Activated CD4-positive, alpha-beta T cell treated with anti-CD3 and anti-CD28 coated beads for 36 hours (primary cell): ENCODE measurements at places on chromosomes 3 and 15. TPM values are rescaled to one million over a fixed set of nuclear protein-coding genes. Genes with fewer than 3 reads are reported as not detected.

GRCh38 chr15:68812069-68812468 is 8.6 kb downstream of the ANP32A start:
- DNase-seq: no peak
- H3K4me3 ChIP-seq: no peak overlapping the region
- H3K36me3 ChIP-seq: peaks cover 40% of the 10 kb centered on the region

- no peaks in the 10 kb centered on the region for H3K36me3 ChIP-seq
- H3K4me3 ChIP-seq: no peak overlapping the region
- no peak for DNase-seq
- H3K27ac ChIP-seq: no peak overlapping the region
Measured at GRCh38 chr15:29689287-29689986, 132.8 kb downstream of the TJP1 start.

GRCh38 chr3:11461226-11461625 is 182.5 kb downstream of the VGLL4 start:
- H3K27me3 ChIP-seq: no peaks in the 10 kb centered on the region
- no peak overlapping the region for H3K27ac ChIP-seq
- H3K36me3 ChIP-seq: peaks cover 3% of the 10 kb centered on the region
- H3K4me1 ChIP-seq: no peaks in the 10 kb centered on the region

- H3K4me1 ChIP-seq: peaks cover 40% of the 10 kb centered on the region
- no peak within 1 kb of the TSS for H3K27ac ChIP-seq
- DNase-seq: no peak
- H3K27me3 ChIP-seq: peaks cover 29% of the 10 kb centered on the region
Measured at GRCh38 chr3:45885979-45886705, at the start of gene CCR9. Gene CCR9 (plus strand): TSS chr3:45886543. CDS start chr3:45894934, 8,391 bp downstream.

- H3K4me3 ChIP-seq: no peak overlapping the region
- no peaks in the 10 kb centered on the region for H3K4me1 ChIP-seq
- no peak overlapping the region for H3K27ac ChIP-seq
- H3K36me3 ChIP-seq: no peaks in the 10 kb centered on the region
Measured at GRCh38 chr3:196700801-196701200, 11.2 kb downstream of the CEP19 start.

SNRPA1 gene
- total RNA-seq: 167 TPM

LAMB2 gene
- not detected for total RNA-seq

CAPN3 gene
- total RNA-seq: 2.1 TPM
